ENCODE measurements at places on chromosomes 6 and 20. TPM values are rescaled to one million over a fixed set of nuclear protein-coding genes. Genes with fewer than 3 reads are reported as not detected.

Gene PDSS2
- 18.2 TPM for total RNA-seq

Gene DDX43
- 0.12 TPM for total RNA-seq

Gene DIDO1
- 55.5 TPM for total RNA-seq

Gene ACTL10
- 0.70 TPM for total RNA-seq

Gene ADAM33
- 24.6 TPM for total RNA-seq

Gene SLC35B3
- total RNA-seq: 17.4 TPM

Gene PRR18
- 0.18 TPM for total RNA-seq

Gene PRDM1
- 3.7 TPM for total RNA-seq

Gene BCKDHB
- 44.6 TPM for total RNA-seq

Gene EEF1A2
- total RNA-seq: 139 TPM

Gene MYBL2
- total RNA-seq: 5.8 TPM

Gene NR2E1
- not detected for total RNA-seq

Gene TMEM74B
- 2.7 TPM for total RNA-seq

Gene PHACTR1
- total RNA-seq: 13.8 TPM

Gene GFOD1
- 6.0 TPM for total RNA-seq

Gene ADGRF1
- total RNA-seq: 33.3 TPM

Gene OOEP
- total RNA-seq: not detected

Gene GSS
- total RNA-seq: 37.7 TPM

Gene RAB44
- total RNA-seq: 1.5 TPM

Gene LY6G5C
- 1.1 TPM for total RNA-seq

Gene SLC24A3
- 8.9 TPM for total RNA-seq

Gene RIPPLY2
- not detected for total RNA-seq

Gene WFDC5
- total RNA-seq: not detected

Gene BPIFB1
- total RNA-seq: not detected

Gene SYTL3
- 4.4 TPM for total RNA-seq

Gene FERMT1
- 5.4 TPM for total RNA-seq

Gene GTSF1L
- not detected for total RNA-seq

Gene ZNF165
- 3.0 TPM for total RNA-seq

Gene CCDC170
- 3.1 TPM for total RNA-seq

Gene SSTR4
- total RNA-seq: 0.18 TPM

Gene STMND1
- total RNA-seq: not detected

Gene MYO6
- total RNA-seq: 53.4 TPM

Gene FAM209B
- not detected for total RNA-seq

Gene MEP1A
- total RNA-seq: not detected
